ENCODE measurements at places on chromosomes 4 and X.
A peak's percentile ranks its signal among the peaks of the same experiment; 100 is the strongest.

- ATAC-seq = no peak
Observed at GRCh38 chr4:185718578-185719499, 93.2 kb downstream of the SORBS2 start.

DNA sequence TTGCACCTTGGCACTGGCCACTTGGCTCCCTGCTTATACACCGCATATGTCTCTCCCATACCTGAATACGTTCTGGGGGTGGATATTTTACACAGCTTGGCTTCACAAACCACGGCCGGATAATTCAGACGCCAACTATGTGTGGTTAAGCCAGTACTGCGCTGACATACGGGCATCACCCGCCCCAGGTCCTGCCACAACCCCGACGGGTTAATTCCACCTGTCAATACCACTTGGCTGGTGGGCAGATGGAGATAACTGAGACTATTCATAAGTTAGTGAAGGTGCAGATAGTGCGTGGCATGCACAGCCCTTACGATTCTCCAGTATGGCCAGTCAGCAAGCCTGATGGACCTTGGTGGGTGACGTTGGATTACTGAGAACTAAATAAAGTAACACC, 696.3 kb upstream of the AGA start:
- no peak for ATAC-seq

GRCh38 chrX:99242001-99242400, 1168.1 kb downstream of the PCDH19 start:
- no peak for ATAC-seq

GRCh38 chrX:41529221-41529620, 82.1 kb downstream of the NYX start:
- no peak for ATAC-seq

- no peak for ATAC-seq
Observed at GRCh38 chr4:167020410-167020809, 213.9 kb downstream of the SPOCK3 start.

GRCh38 chrX:39401483-39402110, 600.3 kb downstream of the MID1IP1 start:
- ATAC-seq = no peak

DNA sequence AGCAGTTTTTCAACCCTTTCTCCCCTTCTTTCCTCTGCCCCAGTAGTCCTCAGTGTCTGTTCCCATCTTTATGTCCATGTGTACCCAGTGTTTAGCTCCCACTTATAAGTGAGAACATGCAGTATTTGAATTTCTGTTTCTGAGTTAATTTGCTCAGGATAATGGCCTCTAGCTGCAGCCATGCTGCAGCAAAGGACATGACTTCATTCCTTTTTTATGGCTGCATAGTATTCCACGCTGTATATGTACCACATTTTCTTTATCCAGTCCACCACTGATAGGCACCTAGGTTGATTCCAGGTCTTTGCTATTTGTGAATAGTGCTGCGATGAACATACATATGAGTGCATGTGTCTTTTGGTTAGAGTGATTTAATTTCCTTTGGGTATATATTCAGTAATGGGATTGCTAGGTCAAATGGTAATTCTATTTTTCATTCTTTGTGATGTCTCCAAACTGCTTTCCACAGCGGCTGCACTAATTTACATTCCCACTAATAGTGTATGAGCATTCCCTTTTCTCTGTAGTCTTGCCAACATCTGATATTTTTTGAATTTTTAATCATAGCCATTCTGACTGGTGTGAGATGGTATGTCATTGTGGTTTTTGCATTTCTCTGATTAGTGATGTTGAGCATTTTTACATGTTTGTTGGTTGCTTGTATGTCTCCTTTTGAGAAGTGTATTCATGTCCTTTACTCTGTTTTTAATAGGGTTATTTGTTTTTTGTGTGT, 54.6 kb upstream of the ANK2 start:
- ATAC-seq = no peak

DNA sequence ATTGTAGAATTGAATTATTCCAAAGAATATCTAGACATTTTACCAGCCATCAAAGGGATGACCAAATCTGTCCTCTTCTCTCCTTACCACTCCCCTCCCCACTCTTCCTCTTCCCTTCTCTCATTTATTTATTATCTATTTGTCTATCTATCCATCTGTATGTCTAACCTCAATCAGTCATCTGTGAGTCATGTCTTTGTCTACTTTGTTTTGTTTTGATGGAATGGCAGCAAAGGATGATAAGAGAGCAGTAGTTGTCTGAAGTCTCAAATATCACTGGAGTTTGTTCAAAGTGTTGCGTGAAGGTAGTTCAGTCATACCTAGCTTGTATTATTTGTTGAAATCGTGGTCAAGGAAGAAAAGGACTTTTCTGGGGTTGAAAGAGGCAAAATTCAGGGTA, 34.7 kb upstream of the PGRMC2 start:
- no peak for ATAC-seq

DNA sequence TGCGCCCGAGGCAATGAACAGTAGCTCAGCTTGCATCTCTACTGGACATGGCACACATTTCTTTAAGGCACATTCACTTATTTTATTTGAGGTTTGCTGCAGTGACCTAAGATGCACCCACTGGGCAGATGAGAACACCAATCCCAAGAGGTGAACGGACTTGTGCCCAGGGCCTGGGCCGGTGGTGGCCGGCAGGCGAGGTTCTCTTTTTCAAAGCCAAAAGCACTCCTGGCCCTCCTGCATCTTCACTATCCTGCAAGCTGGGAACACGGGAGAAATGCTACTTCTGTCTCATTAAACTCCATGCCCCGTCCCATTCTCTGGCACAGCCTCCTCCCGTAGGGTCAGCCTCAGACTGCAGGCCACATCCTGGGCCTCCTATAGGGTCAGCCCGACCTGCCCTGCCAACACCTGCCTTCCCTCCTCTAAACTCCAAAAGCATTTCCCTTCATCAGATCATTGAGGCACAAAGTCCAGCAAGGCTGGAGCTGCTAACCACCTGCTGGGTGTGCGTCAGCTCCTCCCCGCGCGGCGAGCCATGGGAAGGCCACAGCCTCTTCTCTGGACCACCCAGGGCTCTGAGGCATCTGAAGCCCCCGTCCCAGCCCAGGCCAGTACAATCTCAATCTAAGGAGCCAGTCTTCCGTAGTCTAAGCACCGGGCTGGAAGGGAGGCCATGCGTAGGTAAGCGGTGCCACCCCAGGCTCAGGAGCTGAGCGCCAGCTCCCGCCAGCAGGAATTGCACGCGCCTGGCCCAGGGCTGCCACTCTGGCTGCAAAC, 166.1 kb downstream of the AFAP1 start:
- ATAC-seq = no peak

DNA sequence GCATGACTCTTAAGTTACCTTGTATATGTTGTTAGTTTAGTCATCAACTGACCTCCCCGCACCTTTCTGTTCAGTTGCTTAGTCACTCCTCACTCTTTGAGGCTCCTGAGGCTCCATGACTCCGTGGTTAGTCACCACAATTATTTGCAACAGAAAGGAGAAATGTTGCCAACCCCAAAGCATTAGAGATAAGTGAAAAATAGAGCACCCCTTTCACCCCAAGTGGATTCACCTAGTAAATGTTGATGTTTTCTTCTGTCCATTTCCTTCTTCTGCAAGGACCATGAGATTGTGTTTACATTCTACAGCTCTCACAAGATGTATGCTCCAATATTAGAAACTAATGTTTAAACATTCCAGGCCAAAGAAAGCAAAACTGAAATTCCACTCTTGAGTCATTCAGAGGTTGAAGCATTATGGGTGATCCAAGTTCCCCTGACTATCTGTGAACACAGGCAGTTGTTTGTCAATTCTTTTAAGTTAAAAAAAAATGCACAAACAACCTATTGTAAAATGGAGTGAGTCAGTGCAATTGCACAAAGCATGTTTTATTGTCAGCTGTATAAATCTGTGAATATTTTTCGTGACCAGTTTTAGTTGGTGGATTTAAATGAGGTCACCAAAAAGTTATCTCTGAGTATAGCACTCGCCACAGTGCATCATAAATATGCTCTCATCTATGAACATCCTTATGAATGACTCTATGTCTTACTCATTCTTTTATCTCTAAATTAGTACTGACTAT, 552.4 kb upstream of the MAGEB2 start:
- ATAC-seq = peak; percentile 99

DNA sequence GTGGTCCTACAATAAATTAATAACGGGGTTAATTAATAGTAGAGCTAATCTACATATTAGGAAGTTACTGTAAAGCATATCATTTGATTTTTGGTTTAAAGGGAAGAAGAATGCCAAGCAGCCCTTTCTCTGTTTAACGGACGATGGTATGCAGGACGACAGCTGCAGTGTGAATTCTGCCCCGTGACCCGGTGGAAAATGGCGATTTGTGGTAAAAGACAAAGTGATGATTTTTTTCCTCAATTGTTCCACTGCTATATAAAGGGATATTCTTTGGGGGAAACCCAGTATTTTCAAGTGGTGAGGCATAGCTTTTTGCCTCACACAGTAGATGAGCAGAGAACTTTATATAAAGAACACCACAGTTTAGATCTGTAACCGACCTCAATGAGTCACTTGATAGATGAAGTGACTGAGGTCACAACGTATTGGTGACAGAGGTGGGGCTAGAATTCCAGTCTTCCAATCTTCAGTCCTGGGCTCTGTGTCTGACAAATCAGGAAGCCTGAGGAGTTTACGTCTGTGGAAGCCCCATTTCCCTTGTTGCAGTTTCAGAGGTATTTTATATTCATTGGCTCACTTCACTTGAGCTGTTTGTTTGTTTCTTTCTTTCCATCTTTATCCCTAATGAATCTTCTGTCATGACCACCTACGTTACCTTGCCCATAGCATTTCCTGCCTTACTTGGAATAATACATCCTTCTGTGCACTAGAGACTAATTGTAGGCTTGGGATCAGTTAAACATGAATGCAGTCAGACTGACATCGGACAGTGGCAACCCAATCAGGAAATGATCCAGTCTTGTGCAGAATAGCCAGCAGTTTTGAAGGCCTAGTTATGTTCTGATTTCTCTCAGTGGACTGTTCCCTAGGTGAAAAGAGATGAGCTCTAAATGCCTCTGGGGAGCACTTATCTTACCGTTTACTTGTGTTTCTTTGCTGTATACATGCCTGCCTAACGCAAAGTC, 30.1 kb downstream of the ZRSR2 start:
- ATAC-seq = no peak

GRCh38 chr4:152896811-152897210, 39.3 kb upstream of the FHDC1 start:
- ATAC-seq = no peak

DNA sequence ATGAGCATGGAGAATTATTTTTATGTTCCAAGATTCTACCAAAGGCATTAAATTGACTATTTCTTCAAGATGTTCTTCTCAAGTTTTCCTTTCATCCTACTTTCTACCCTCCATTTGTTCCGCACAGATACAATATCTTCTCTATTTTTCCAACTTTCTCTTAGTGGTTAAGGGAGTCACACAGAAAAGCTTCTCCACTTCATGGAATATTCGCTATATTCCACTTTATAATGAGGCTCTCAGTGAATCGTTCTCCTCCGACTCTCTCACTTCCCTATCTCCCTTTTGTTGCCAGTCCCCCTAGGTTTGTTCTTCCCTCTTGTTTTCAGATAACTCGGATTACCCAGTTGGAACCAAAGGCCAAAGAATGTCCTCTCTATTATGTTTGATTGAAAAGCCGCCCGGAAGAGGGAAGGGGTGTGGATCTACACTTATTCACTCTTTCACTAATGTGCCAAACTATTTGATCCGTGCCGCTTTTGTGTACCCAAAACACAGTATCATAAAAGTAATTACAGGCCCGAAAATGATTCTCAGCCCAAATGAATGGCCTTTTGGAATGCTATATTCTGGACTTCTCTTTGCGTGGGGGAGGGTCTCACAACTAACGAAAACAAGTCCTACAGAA, 1.2 kb downstream of the SH3D19 start:
- ATAC-seq = peak; percentile 26

DNA sequence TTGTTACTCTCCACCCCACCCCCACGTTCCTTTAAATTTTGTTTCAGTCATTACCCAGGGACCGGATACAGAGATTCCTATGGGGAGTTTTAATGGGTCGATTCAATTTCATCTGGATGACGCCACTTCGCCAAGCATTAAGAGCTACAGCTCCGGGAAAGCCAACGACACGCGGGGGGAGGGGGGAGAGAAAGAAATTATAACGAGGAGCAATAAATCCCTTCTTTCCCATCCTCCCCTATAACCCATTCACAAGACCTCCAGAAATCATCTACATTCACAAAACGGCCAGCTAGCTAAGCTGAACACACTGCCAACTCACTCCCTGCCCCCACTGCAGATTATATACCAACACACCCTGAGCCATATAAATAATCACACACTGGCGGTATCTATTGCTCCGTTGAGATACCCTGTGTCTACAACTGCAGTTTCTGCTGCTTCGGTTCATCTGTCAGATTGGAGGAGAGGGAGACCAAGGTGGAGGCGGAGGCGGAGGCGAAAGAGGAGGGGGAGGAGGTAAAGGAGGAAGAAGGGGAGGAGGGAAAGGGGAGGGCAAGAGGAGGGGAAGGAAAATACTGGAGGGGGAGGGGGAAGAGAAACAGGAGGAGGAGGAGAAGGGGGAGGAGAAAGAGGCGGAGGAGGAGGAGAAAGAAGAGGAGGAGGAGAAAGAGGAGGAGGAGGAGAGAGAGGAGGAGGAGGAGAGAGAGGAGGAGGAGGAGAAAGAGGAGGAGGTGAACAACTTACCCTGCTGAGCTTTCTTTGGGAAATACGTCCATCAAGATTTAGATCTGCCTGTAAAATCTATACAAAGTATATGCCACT, 113.9 kb upstream of the VAMP7 start:
- peak; percentile 85 for ATAC-seq

- ATAC-seq = no peak
Observed at GRCh38 chrX:34810364-34810763, 132.2 kb upstream of the FAM47B start.

DNA sequence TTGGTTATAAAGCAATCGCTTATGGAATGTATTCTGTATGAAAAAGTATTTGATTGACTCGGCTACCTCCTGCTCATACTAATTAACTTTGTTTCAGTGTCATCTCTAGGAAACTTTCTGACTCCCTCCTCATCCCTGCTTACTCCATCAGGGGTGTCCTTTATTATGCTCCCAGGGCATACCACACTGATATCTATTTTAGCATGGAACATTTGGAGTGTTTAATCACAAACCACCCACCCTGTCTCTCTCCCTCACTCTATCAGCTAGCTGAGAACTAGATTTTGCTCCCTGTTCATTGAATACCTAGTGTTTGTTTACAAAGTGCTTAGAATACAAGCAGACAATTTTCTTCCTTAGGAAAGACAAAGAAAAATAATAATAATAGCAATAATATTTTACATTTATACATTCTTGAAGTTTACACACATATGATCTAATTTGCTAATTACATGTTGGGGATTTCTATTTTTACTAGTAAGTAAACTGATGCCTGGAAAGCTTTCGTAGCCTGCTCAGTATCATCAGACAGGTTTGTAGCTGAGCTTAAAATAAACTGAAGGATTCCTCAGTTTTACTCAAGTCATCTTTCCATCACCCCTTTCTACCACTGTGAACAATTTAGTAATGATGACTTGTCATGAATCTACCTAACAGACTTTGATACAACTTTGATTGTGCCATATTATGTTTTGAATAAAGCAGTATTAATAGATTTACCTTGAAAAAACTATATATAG, 811.4 kb upstream of the HS3ST1 start:
- ATAC-seq = no peak

DNA sequence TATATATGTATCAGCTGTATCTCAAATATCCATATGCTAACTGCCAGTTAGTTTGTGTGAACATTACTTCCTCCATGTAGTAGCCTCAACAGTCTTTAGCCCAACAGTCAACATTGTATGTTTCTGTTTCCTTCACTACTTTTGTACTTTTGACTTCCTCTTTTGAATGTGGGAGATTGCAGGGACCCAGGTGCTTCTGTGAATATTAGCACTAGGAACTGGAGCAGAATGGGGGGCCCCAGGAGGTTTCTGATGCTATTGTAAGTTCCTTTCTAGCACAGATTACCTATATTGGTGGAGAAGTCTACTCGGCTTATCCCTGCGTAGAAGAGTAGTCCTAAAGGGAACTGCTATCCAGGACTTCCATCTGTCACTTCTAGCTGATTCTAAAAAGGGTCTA, 2.3 kb downstream of the PLAC8 start:
- no peak for ATAC-seq

All from esophagus mucosa (tissue), 1 donor.